Activated T-helper 1 cell treated with anti-CD3 and anti-CD28 coated beads, Interleukin-12 subunit alpha, Interleukin-12 subunit beta, Interleukin-2, Interleukin-4 antibody, amounts not matched to agents 30 ng/mL and 10 ng/mL and 1 ng/mL, durations not matched to agents 14 hours and 24 hours and 36 hours (primary cell): ENCODE measurements at places on chromosomes 5 and 9.

- no peak for DNase-seq
Observed at GRCh38 chr9:83065233-83065632, 2.3 kb upstream of the RASEF start.

DNA sequence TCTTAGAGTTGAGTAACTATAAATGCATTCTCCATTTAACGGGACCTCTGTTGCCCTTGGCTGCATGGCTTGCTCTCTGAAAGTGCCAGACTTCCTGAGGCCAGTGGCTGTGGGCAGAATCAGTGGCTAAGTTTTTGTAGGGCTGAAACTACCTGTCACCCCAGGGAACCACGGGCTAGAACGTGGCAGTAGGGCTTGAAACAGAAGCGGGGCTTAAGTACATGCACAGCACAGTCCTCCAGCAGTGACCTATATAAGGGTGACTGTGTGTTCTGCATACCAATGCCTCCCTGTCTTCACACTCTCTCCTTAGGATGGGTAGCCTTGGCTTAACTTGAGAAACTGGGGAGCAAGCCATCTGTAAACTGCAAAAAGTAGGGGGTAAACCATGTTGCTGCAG, 43.6 kb upstream of the LRRTM2 start:
- no peak for DNase-seq

DNA sequence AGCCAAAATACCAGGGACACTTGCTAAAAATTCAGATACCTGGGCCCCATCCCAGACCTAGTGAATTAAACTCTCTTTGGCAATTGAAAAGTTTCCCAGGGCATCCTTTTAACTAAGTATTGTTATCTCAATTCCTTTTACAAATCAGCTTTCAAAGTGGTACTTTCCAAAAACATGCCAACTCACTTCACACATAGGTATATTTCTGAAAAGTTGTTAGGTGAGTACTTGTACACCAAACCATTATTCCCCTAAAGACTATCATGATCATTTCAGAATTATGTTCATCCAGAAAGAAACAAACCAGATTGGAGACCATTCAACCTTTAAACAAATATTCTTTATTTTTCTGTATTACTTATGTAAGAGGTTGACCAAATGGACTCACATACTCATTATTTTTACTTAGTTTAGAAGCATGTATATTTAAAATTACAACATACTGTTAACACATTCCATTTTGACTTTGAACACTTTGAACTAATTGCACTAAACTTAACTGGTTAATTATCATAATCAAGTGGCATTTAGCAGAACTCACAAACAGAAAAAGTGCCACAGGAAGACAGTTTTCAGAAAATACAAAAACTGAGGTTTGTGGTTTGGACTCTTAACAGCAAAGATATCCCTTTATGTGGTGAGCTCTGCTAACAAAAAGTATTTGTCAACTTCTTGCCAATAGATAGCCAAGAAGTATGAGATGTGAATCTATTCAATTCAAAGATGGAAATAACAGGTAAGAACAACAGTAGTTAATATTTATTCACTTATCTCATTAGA, 40.7 kb downstream of the KIAA0825 start:
- peak; percentile 13 for DNase-seq

DNA sequence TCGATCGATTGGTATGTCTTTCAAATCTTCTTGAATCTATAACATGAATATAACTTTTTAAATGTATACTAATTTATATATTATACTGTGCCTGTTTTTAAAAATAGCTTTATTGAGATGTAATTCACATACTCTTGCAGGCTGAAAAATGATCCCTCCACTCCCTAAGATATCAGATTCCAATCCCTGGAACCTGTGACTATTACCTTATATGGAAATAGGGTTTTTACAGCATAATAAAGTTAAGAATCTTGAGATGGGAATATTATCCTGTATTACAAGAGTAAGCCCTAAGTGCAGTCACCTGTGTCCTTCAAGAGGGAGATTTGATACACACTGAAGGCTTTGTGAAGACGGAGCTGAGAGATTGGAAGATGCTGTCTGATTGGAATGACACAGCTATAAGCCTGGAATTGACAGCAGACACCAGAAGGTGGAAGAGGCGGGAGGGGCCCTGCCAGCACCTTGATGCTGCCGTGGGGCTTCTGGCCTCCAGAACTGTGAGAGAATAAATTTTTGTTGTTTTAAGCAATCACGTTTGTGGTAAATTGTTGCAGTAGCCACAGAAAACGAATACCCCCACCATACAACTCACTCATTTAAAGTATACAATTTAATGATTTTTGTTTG, 161.3 kb downstream of the RMI1 start:
- DNase-seq: no peak

DNA sequence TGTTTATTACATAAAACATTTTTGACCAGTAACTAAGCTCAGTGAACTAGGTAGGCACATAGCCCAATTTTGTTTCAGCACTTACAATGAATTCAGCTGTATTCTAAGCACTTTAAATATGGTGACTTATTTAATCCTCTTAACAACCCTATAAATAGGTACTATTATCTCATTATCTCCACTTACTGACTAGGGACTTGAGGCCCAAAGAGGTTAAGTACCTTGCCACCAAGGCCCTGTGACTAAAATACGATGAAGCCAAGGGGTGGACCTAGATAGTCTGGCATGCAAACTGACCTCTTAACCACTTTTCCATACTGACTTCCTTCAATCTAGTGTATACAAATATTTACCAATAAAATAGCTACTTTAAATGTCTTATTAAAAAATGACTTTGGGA, 266.4 kb downstream of the ZNF608 start:
- no peak for DNase-seq

DNA sequence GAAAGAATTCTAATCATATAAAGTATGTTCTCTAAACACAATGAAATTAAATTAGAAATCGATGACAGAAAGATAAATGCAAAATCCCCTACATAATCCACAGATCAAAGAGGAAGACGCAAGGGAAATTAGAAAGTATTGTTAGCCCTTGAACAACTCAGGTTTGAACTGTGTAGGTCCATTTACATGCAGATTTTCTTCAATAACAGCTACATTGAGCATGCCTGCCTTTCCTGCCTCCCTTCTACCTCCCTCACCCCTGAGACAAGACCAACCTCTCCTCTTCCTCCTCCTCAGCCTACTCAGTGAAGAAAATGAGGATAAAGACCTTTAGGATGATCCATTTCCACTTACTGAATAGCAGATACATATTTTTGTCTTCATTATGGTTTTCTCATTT, 75.2 kb downstream of the PLPP1 start:
- no peak for DNase-seq

DNA sequence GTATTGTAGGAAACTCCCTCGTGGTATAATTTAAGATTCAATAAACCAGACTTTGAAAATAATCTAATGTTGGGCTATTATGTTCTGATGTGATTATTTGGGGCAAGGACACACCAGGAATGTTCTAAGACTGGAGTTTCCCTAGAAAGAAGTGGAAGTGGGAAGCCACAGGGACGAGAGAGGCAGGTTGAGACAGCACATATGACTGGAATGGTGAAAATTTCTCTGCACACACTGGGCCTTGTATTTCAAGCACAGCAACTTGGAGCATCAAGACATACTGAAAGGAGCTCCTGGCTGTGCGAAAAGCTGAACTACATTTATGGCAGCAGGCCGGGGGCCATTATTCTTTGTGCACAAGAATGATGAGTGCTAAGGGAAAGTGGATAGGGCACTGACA, 98.2 kb downstream of the CETN3 start:
- no peak for DNase-seq

DNA sequence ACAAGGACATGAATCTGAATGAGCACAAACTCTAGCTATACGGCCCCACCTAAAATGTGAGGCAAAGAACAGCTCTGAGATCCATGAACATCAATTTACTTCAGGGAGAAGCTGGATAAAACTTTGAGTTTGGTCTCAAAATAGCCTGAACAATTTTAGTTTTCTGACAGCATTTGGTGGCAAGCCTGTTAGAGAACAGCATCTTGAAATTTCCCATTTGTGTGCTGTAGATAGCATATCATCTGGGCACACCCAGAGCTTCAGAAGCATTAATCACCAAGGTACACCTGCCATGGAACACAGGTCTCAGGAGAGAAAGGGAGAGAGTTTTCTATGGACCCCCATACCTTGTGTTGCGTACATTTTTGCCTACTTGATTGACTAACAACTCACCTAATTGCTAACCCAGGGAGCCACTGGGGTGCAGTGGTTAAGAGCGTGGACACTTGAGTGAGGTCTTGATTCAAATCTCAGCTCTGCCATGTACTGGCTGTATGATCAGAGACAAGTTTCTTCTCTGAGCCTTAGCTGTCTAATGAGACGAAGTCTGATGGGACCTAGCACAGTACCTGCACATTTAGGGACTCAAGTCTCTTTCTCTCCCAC, 264.9 kb downstream of the PIK3R1 start:
- no peak for DNase-seq

DNA sequence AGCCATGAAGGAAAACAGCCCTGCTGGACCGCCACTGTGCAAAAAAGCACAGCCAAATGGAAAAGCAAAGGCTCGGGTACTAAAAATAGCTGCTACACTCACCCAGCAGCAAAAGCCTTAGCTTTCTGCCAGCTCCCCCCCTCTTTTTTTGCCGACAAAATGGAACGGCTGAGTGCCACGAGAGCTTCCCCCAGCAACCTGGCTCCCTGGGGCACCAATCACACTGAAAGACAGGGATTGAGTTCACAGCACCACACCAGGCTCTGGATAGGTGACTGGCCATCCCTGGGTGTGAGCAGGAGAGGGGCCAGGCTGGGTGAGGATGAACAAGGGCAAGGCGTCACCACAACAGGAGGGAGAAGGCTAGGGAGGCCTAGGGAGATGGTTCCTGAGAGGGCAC, 66.7 kb downstream of the SIL1 start:
- DNase-seq: no peak

GRCh38 chr5:121377461-121377860, 474.2 kb upstream of the FTMT start:
- DNase-seq: no peak

GRCh38 chr9:6184749-6185645, 30.6 kb upstream of the IL33 start:
- DNase-seq: no peak

- DNase-seq: no peak
Observed at GRCh38 chr5:947626-948471, 55.2 kb downstream of the TRIP13 start.
